ENCODE measurements at places on chromosomes 13 and 19.

- DNase-seq, result no peak
Observed at GRCh38 chr19:50994129-50994528, 7.3 kb downstream of the KLK8 start.

DNA sequence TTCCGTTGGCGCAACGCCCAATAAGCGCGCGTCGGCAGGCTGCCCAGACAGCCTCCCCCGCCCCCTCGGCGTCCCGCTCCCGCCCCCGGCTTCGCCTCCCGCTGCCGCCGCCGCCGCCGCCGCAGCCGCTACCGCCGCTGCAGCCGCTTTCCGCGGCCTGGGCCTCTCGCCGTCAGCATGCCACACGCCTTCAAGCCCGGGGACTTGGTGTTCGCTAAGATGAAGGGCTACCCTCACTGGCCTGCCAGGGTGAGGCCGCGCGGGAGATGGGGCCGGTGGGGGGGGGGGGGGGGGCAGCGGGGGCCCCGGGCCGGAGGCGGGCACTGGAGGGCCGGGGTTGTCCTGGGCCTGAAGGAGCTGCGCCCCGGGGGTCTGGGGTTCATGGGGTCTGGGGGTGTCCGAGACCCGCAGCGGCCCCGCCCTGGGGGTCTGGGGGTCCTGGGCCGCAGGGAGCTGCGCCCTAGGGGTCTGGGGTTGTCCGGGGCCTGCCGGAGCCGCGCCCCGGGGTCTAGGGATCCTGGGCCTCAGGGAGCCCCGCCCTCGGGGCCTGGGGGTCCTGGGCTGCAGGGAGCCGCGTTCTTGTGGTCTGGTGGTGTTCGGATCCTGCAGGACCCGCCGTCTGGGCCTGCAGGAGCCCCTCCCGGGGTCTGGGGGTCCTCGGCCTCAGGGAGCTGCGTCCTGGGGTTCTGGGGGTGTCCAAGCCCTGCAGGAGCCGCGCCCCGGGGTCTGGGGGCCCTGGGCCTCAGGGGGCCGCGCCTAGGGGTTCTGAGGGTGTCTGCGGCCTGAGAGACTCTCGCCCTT, at the start of gene HDGFL2:
TSS of gene HDGFL2 (plus strand) at position 124 of the 801 bp plus-strand sequence. CDS start at position 178, 54 bp downstream.
- no peak for DNase-seq

DNA sequence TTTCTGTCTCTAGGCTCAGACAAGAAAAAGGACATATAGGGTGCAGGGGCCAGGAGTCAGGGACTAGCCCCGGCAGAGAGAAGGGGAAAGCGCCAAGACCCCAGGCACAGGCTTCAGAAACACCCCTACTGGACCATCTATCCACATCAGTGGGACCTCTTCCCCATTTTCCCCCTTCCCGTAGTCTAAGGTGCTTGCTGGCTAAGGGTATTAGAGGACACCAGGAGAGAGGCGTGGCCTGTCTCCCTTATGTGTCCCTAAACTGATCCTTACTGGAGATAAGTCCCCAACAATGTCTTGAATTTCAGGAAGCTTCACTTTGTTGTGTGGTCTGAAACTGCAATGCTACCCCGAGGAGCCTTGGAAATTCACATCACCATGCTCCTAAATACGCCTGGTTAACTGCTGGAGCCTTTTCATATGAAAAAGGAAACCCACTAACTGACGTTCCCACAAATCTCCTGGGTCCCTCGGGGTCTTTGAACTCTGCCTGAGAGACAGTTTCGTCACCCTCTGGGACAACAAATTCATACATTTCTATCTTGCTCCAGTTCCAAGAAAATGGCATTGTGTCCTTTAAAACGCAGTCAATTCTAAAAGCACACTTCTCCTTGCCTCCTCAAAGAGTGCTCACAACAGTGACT, 197.7 kb downstream of the COL4A1 start:
- DNase-seq, result no peak

DNA sequence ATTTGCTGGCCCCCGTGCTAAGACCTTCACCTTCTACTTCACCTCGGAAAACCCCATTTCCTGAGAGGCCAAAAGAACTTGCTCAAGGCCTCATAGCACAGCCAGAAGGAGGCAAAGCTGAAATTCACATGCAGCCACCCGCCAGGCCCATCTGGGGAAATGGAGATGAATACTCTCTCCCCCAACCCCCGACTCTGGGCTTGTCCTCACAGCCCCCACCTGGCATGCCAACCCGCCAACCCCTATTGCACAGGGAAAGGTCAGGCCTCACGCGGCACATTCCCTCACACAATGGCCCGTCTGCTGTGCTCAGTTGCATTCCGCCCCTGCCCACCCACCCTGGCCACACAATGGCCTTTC, 3.2 kb downstream of the PRX start:
- no peak for DNase-seq

DNA sequence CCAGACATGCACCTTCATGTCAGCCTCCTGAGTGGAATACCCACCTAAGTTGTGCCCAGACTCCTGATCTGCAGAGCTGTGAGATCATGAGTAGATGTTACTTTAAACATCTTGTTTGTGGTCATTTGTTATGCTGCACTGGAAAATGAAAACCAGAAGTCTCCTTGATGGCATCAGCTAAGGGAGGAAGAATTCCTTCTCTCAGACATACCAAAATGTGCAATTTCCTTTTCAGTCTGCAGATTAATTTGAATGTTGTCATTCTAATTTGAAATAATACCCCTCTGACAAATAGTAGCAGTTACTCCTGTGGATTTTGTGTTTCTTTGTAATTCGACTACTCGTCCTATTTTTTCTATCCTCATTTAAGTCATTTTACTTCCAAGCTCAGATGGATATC, 59.3 kb downstream of the ITGBL1 start:
- no peak for DNase-seq

- no peak for DNase-seq
Observed at GRCh38 chr13:26515721-26516120, 41.8 kb upstream of the WASF3 start.

DNA sequence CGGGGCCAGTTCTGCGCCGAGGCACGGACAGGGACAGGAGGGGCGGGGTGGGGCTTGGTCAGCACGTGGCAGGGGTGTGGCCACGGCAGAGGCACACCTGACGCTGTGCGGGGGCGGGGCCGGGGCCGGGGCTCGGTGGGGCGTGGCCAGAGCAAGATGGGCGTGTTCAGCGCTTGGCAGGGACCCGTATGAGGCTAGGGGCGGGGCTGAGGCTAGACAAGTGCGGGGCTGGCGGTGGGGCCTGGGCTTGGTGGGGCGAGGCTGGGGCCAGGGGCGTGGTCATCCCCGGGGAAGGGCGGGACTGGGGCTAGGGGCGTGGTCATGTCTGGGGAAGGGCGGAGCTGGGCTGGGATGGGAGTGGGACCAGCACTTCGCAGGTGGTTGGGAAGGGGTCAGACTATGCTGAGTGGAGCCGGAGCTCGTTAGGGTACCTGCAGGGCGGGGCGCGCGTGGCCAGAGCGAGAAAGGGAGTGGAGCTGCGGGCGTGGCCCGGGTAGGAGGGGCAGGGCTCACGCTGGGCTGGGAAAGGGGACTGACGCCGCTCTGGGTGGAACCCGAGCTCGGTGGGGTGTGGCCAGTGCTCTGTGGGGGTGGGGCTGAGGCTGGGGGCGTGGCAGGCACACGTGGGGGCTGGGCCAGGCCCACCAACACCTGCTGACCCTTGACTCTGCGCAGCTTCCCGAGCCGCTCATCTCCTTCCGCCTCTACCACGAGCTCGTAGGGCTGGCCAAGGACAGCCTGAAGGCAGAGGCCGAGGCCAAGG, 12.8 kb downstream of the POLR2E start:
- DNase-seq, result no peak

GRCh38 chr13:113962386-113962785, 11.5 kb downstream of the C13orf46 start:
- no peak for DNase-seq

DNA sequence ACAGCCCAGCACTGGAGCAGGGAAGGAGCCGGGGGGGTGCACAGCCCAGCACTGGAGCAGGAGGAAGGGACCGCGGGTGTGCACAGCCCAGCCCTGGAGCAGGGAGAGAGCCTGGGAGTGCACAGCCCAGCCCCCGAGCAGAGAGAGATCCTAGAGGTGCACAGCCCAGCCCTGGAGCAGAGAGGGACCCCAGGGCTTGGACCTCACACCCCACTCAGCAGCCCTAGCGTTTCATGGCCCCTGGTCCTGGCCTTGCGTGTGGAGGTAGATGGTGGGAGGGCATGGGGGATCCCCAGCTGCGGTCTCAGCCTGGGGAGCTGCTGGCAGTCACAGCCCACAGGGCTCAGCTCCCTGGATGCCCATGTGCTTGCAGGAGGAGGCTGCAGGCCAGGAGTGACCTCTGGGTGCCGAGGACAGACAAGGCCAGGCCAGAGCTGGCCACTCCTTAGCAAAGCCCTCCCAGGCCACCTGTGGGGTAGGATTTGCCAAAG, 25.1 kb downstream of the GAS6 start:
- no peak for DNase-seq

DNA sequence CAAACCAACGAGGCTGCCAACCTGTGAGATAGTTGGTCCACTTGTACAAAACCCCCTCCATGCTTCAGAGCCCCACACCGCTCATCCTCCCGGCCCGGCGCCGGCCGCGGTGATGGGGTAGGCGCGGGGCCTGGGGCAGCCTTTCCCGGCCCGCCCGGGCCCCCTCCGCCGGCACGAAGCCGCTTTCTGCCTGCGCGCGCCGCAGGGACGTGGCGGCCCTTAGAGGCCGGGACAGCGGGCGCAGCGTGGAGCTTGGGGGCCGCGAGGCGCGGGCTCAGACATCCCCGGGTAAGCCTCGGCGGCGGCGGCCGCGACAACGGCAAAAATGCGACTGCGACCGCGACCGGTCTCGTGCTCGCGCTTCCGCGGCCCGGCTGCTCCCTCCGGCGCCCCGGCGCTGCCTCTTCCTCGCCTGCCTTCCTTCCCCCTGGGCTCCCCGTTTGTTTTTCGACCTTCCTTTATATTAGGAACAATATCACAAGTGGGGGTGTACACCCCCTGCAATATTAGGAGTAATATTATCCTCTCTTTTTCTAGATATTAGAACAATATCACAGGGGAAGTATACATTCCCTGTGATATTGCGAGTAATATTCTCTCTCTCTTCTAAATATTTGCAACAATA, 53.9 kb upstream of the CEACAM21 start:
- DNase-seq, result no peak

DNA sequence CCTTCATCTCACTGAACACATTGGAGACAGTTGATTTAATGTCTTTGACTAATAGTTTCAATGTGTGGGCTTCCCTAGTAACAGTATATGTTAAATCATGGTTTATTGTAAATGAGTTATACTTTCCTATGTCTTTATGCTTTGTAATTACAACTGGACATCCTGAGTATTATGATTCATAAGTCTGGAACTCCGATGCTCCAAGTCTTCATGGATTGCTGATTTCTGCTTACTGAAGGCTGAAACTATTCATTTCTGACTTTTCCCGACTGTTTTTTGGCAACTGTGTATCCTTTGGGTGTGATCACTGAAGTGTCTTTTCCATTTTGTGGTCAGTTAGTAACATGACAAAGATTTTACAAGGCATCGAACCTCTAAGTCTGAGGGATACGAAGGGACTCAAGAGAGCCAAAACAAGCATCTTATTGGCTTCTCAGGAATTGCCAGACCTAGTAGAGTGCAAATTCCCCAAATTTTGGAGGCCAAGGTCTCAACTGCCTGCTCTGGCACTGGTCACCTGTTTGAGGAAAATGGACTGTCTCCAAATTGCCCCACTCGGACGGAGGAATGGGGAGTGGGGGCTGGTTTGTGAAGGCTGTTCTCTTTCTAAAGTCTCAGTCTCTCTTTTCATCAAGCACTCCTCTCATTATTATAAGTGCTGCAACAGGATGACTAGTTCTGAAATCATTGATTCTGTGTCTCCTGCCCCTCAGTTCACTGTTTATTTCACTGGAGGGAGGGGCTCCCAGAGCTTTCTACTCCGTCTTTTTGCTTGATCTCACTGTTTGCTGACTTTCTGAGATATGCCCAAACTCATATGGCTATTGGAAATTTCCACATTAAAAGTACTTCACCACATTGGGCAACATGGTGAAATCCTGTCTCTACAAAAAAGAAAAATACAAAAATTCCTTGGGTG, 20.2 kb upstream of the CD70 start:
- DNase-seq, result no peak

DNA sequence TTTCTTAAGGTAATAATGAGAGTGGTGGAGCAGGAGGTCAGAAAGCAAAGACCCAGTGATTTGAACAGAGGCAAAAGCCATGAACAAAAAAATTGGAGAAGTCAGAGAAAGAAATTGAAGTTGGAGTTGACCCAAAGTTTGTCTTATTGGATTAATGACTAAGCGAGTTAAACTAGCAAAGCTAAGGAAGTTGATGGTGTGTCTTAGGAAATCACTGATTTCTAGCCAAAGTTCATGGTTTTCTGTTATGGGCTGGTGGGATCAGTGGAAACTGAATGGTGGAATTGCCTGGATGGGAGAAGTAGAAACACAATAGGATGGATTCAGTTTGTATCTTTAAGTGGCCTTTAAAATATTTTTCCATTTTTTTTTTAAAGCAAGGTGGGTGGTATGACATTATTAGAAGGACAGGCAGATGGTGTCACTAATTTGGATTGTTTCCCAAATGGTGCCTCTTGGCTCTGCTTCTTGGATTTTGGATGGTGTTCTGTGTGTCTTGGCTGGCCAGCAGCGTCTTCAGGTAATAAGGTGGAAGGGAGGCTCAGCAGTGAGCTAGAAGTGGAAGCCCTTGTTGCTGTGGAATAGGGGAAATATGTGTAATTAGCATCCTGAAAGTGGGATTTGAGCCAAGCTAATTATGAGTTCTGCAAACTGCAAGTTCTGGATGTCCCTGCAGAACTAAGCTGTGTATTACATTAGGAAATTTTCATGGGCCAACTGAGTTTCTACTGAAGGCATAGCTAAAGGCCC, 302.9 kb downstream of the LMO7 start:
- DNase-seq, result peak; percentile 71

GRCh38 chr13:91894316-91894715, 495.9 kb downstream of the GPC5 start:
- DNase-seq, result no peak

- DNase-seq, result no peak
Observed at GRCh38 chr13:94800423-94800822, 88.1 kb upstream of the SOX21 start.

DNA sequence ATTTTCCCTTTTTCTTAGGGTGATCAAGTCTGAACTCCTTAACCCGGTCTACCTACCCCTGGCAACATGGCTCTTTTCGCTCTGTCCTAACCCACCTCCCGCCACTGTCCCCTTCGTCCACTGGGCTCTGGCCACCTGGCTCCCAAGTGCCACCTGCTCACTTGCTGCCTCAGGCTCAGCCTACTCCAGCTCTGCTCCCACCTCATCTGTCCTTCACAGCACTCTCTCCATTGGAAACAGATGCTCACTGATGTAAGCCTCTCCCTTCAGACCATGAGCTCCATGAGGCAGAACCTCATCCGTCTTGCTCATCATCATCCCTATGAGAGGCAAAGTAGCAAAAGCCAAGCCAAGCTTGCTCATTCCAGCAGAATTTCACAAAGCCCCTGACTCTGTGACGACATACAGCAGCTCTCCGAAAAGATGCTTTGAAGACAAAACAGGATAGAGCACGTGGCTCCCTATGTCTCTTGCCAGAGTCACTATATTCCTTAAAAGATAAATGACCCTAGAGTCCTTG, 35.3 kb upstream of the AMER2 start:
- no peak for DNase-seq

- peak; percentile 29 for DNase-seq
Observed at GRCh38 chr13:19862481-19863313, 752 bp downstream of the ZMYM5 start.

- no peak for DNase-seq
Observed at GRCh38 chr13:80012251-80012650, 328.7 kb downstream of the SPRY2 start.

GRCh38 chr19:6071875-6072274, 38.4 kb downstream of the RFX2 start:
- DNase-seq, result no peak

Data from cerebellum (tissue), 4 donors.